ENCODE measurements at places on chromosomes 1 and 21.

DNA sequence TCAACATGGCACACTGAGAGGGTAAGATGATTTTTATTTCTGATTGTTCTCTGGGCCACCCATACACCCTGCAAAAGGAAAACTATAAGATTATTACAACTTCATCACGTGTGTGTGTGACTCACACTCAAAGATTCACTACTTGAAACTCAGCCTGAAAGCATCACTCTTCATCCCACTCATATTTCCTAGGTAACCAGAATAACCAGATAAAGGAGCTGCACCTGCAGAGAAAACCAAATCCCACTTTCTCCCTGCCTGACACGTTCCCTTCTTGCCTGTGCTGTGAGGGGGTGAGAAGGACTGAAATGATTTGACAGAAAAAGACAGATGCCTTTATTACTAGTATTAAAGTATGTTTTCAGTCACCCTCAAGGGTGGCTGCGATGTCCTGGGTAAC is 131.6 kb downstream of the TGFBR3 start:
- no peak for DNase-seq

DNA sequence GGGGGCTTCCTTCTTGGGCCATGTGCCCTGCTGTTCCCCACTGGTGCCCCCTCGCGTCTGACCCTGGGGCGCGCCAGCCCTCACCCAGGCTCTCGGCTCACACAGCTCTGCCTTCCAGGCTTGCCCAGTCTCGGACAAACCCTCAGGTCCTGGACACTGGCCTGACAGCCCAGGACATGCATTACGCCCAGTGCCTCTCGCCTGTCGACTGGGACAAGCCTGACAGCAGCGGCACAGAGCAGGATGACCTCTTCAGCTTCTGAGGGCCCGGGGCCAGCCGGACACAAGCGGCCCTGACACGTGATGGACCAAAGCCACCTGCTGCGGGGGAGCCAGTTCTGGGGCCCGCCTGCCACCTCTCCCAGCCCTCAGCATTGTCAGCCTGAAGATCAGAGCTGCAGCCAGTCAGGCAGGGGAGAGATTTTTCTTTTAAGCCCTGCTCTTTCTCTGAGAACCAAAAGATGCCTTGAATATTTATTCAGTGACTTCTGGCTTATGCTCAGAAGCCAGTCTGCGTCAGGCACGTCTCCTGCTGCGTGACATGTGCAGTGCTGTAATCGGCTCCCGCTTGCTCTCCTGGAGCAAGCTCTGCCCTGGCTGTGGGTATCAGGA is 23.4 kb downstream of the LDLRAP1 start:
- DNase-seq = peak; percentile 69

- DNase-seq = no peak
These were observed 10.9 kb downstream of the EXO5 start for GRCh38 chr1:40519517-40519916.

GRCh38 chr1:232806186-232806510 is 932 bp downstream of the MAP10 start:
- DNase-seq = no peak

DNA sequence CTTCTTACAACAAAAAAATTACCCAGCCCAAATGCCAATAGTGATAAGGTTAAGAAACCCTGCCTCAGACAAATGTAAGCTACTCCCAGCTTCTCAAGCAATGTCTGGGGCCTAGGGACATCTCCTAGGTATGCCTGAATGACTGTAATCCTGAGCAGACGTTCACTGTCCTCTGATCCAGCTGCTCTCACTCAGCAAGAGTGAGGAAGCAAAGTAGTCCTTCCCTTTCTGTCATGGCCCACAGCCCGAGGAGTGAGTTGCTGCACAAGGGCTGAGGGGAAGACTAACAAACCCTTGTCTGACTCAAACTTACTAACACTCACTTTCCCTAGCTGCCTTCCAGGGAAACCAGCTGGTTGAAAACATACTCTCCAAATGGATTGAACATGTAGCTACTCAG is 124.9 kb upstream of the TNFSF4 start:
- DNase-seq = no peak

GRCh38 chr1:77060000-77060399 is 159.2 kb downstream of the PIGK start:
- no peak for DNase-seq

DNA sequence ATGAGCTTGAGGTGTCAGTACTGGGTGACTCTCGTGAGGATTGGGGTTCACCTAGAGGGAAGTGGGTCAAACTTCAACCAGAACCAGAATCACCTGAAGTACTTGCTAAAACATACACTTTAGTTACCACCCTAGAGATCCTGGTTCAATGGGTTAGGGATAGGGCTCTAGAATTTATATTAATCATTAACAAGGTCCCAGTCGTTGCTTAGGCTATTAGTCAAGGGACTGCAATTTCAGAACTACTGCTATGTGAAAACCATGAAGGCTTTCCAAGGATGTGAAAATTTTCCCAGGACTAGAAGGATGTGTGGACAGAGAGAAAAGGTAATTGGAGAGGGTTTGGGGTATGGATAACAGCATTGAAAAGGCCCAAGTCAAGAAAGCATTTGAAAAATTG is 162.6 kb downstream of the GRIK1 start:
- no peak for DNase-seq

- no peak for DNase-seq
These were observed 288.5 kb upstream of the NEGR1 start for GRCh38 chr1:72570815-72571214.

GRCh38 chr1:15355968-15356625 is 53.6 kb upstream of the EFHD2 start:
- no peak for DNase-seq

DNA sequence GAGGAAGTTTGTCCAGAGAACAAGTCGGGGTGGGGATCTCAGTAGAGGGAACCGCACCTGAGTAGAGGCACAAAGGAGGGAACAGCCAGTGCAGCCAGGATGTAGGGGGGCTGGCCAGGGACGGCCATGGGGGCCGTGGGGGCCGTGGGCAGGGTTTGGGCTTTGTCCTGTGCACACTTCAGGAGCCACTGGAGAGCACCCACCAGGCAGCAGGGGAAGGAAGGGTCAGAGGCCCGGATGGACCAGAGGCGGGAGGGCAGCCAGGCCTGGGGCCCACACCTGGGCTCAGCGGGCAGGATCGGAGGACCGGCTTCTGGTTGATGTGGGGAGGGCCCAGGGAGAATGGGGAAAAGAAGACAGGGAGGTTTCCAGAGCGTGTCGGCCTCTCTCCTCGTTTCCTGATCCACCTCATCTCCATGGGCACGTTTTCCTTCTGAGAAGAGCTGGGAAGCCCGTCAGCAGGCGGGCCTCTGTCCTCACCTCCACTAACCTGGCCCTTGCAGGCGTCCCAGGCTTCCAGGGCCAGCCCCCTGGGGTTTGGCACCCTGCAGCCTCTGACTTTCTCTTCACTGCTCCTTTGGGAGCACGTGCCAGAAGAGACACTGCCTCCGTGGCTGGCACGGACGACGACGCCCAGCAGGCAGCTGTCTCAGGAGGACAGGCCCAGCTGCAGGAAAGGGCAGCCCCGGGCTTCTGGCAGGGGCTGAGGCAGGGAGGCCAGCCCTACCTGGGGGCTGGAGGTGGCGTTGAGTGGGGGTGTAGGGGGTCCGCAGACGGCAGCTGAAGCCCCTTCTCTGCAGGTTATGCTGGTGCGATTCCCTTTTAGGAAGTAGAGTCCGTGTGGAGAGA is 16.8 kb upstream of the PDXK start:
- no peak for DNase-seq

DNA sequence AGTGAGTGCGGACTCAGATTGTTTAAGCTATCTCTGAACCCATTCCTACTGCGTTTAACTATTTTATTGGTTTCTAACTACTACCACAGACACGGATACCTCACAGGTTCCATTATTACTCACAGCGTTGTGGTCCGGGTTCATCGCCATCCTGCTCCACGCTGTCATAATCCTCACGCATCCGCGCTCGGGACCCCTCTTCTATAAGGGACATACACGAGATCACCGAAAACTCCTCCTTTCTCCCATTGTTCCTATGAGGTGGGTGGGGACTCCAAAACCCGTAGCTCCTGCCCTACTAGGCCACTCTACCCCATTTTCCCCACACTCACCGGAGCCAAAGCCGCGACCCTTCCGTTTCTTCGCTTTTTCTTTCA is 610 bp downstream of the RBM8A start:
- DNase-seq = peak; percentile 78

DNA sequence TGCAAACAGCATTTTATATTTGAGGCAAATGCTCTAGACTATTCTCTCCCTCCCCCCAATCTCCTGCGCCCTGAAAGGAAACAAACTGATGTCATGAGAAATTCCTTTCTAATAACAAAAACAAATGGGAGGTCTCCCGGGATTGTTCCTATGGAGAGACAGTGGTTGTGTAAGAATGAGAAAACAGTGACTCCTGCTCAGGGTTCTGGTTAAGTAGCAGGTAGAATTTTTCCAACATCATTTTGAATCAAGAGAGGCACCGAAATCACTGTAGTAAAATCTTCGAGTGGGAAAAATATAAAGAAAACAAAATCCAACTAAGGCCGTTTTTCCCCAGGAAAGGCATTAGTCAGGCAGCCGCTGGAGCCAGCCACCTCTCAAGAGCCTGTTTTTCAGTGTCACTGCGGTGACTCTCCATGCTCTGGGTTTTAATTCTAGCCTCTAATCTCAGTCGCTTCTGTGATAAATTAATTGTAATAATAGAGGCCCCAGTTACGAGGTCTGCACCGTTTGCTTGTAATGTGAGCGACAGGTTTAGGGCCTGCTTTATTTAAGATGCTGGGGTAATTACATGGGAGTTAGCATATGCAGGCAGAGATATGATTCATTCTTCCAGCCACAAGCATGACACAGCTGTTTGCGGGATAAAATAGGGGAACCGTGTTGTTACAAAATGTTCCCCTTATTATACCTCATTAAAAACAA is 80.3 kb downstream of the RNF220 start:
- no peak for DNase-seq

DNA sequence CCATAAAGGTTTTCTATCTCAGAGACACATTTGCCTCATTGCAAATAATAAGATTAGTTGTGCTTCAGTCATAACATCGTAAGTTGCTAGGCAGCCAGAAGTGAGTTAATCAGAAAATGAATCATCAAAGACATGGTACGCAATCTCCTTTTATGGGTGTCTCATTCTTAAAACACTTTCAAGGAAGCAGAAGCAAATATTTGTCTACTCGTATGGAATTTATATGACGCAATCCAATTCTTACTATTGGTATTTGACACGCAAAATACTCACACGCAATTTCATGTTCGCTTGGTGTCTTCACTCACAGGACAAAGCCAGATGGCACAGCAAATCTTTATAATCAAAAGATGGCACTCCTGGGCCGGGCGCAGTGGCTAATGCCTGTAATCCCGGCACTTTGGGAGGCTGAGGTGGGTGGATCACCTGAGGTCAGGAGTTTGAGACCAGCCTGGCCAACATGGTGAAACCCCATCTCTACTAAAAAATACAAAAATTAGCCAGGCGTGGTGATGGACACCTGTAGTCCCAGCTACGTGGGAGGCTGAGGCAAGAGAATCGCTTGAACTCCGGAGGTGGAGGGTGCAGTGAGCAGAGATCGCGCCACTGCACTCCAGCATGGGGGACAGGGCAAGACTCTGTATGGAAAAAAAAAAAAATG is 56.4 kb downstream of the HLCS start:
- peak; percentile 55 for DNase-seq

- no peak for DNase-seq
These were observed 2.1 kb downstream of the FBLIM1 start for GRCh38 chr1:15760520-15761211.

- peak; percentile 74 for DNase-seq
These were observed 7.7 kb downstream of the CNIH3 start for GRCh38 chr1:224623743-224624333.

Data from activated CD8-positive, alpha-beta memory T cell treated with anti-CD3 and anti-CD28 coated beads, Interleukin-2, amount 50 U/mL, for 48 hours (primary cell).